K562 (cell line): ENCODE measurements at places on chromosomes 4 and X. TPM values are rescaled to one million over a fixed set of nuclear protein-coding genes. Genes with fewer than 3 reads are reported as not detected.

The CFAP99 gene
- total RNA-seq: 0.18 and 0.22 TPM in 2 replicates

The RASSF6 gene
- total RNA-seq: 0.02 and 0.11 TPM in 2 replicates

- H3K4me1 ChIP-seq: no peaks in the 10 kb centered on the region; the same call in 2 of the 3 replicates
- H3K4me3 ChIP-seq: no peak overlapping the region
- H3K27me3 ChIP-seq: no peaks in the 10 kb centered on the region; the same call in 2 of the 3 replicates
- no peak overlapping the region for H3K27ac ChIP-seq
- H3K36me3 ChIP-seq: no peaks in the 10 kb centered on the region
These were observed 192.7 kb upstream of the S100G start for GRCh38 chrX:16457239-16457638.

DNA sequence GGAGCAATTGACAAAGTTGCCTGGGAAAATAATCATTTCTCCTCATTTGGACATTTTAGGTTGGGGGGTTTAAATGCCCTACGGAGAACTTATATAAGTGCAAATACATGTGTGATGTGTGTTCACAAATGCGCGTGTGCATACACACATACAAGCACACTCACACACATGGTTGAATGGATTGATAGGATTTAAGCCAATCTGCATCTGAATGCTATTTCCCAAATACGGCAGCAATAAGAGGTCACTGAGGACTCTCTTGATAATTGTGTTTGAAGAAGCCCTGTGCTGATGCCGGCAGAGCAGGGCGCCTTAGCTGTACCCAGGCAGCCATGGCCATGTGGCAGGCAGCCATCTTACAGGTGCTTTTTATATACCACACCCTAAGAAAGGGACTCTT, 165.3 kb upstream of the LEF1 start:
- peaks cover 3% of the 10 kb centered on the region; the same call in 1 of the 3 replicates for H3K27me3 ChIP-seq
- no peak for DNase-seq
- H3K27ac ChIP-seq: no peak overlapping the region

The CD40LG gene
- 0.11 TPM in 1 of 2 replicates, not detected in the other for total RNA-seq

The IDUA gene
- total RNA-seq: 13.6 and 16.1 TPM in 2 replicates

DNA sequence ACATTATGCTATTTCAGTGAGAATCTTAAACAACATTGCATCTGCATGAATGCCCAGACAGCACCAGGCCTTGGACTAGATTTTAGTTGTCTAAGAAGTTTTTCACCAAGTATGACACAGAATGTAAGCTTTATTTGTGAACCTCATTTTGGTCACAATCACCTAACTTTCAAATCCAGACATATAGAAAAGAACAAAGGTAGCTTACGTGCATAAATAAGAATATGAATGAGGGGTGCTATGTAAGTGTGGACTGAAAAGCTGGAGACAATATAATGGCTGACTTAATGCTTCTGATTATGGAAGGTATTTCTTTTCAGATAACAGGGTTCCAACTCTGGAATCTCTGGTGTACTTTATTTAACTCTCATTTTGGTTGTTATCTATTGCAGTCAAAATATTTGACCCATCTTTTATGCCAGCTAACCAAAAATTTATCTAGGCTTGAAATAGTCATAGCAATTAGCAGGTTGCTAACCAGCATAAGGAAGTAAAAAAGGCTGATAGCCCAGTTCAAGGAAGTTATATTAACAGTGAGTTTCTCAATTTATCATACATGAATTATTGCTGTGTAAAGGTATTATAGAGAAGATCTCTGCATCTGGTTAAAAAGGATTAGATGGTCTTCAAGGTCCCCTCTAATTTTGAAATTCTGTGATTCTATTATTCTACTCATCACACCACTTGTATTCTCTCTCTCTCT, 36.5 kb downstream of the SLC7A11 start:
- H3K27ac ChIP-seq: no peak overlapping the region
- H3K4me3 ChIP-seq: no peak overlapping the region
- H3K27me3 ChIP-seq: no peaks in the 10 kb centered on the region

The DSPP gene
- not detected in 2 replicates for total RNA-seq

DNA sequence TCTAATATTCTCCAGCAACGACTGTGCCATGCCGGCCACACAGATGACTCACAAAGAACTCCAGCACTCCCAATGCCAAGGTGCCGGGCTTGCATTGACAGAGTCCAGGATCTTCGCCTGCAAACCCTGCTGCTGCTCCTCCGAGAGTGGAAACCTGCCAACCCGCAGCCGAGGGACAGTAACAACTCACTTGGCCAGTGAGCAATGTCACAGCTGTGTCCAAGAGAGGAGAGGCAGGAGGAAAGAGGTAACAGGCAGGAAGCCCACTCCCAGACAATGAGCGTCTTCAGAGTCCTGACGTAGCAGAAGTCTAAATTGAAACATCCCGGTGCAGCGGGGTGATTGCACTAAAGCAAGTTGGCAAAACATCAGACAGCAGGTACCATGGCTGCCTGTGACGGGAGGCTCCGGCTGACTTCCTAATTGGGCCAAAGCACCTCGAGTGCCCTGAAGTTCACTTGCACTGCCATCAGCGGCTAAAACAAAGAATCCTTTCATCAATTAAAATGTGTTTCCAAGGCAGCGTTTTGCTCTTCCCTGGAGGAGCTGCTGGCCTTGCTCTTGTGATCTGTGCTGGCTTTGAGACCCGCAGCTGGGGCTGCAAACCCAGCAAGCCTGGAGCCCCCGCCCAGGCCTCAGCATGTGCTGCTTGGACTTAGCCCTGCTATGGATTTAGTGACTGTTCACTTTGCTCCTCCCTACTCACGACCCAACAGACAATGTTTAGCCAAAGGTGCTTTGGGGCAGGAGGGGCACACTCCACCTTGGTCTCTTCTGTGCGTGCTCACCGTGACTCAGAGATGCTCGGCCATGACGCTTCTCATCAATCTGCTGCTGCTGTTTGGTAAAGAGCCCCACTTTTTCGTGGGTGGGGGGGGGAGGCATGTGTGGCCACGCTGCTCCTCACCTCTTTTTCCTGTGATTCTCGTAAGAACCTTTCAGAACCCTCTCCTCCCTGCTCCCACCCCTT, 36.5 kb downstream of the DCTD start:
- H3K4me1 ChIP-seq: 0 out of 2 replicates have a peak, but pooled peaks cover 3% of the 10 kb centered on the region
- no peak overlapping the region for H3K4me3 ChIP-seq
- peaks cover 20% of the 10 kb centered on the region; the same call in 2 of the 3 replicates for H3K36me3 ChIP-seq
- H3K27me3 ChIP-seq: no peaks in the 10 kb centered on the region

The XAGE2 gene
- not detected in 2 replicates for total RNA-seq
